Fibroblast of the aortic adventitia (primary cell): ENCODE measurements at places on chromosomes 3 and 15. TPM values are rescaled to one million over a fixed set of nuclear protein-coding genes. Genes with fewer than 3 reads are reported as not detected.

The FBXL2 gene
- total RNA-seq, result 5.1 and 9.7 TPM in 2 replicates

The LAMB2 gene
- 202 and 937 TPM in 2 replicates for total RNA-seq

The TAGLN3 gene
- not detected in 2 replicates for total RNA-seq

The CRYBG3 gene
- total RNA-seq, result 23.9 and 28.8 TPM in 2 replicates

The AMOTL2 gene
- 65.0 and 75.7 TPM in 2 replicates for total RNA-seq

The SNRK gene
- total RNA-seq, result 17.3 and 24.9 TPM in 2 replicates

The TF gene
- under 0.01 and 4.0 TPM in 2 replicates for total RNA-seq

The CCDC39 gene
- total RNA-seq, result 0.27 and 8.1 TPM in 2 replicates

The IMPG2 gene
- 0.45 and 0.65 TPM in 2 replicates for total RNA-seq

The CYP19A1 gene
- total RNA-seq, result 0.98 and 3.1 TPM in 2 replicates

The RBP2 gene
- not detected in 2 replicates for total RNA-seq

The PLSCR1 gene
- 97.4 and 173 TPM in 2 replicates for total RNA-seq

The CLSTN2 gene
- 0.82 and 3.2 TPM in 2 replicates for total RNA-seq

The FAM98B gene
- 6.5 and 8.9 TPM in 2 replicates for total RNA-seq

The GOLGA8G gene
- total RNA-seq, result not detected in 2 replicates

The IDH3A gene
- 53.8 and 60.8 TPM in 2 replicates for total RNA-seq

The TMOD2 gene
- 11.2 and 18.9 TPM in 2 replicates for total RNA-seq

The TPRG1 gene
- 0.45 and 8.6 TPM in 2 replicates for total RNA-seq

The PPP1R14D gene
- not detected in 2 replicates for total RNA-seq

The GANC gene
- total RNA-seq, result 27.6 and 32.5 TPM in 2 replicates

The PPP1R2 gene
- 60.1 and 126 TPM in 2 replicates for total RNA-seq

The CCRL2 gene
- 0.54 TPM in 1 of 2 replicates, not detected in the other for total RNA-seq

The CXCR6 gene
- not detected in 2 replicates for total RNA-seq

The ANKRD63 gene
- not detected in 2 replicates for total RNA-seq

The ATG3 gene
- total RNA-seq, result 80.4 and 90.4 TPM in 2 replicates

The PLA2G4E gene
- total RNA-seq, result not detected in 2 replicates

The LTK gene
- under 0.01 TPM in 1 of 2 replicates, not detected in the other for total RNA-seq

The ZNF717 gene
- 14.1 and 20.4 TPM in 2 replicates for total RNA-seq

The RTP1 gene
- total RNA-seq, result not detected in 2 replicates

The TEX55 gene
- total RNA-seq, result not detected in 2 replicates

The SLC27A2 gene
- total RNA-seq, result not detected in 2 replicates

The DZIP1L gene
- 28.3 and 38.2 TPM in 2 replicates for total RNA-seq

The ITIH1 gene
- total RNA-seq, result 1.3 TPM in 1 of 2 replicates, not detected in the other

The NEO1 gene
- total RNA-seq, result 26.2 and 72.4 TPM in 2 replicates

The TMEM212 gene
- total RNA-seq, result not detected in 2 replicates

The TMC3 gene
- total RNA-seq, result under 0.01 TPM in 1 of 2 replicates, not detected in the other

The GRIP2 gene
- total RNA-seq, result 0.90 TPM in 2 replicates

The TIPARP gene
- 26.1 and 67.1 TPM in 2 replicates for total RNA-seq

The NUDT16 gene
- 11.5 and 22.0 TPM in 2 replicates for total RNA-seq

The CCDC32 gene
- total RNA-seq, result 21.3 and 24.0 TPM in 2 replicates

The ALG3 gene
- total RNA-seq, result 12.2 and 34.0 TPM in 2 replicates

The GPR160 gene
- total RNA-seq, result 0.90 TPM in 1 of 2 replicates, not detected in the other
